ENCODE measurements at places on chromosomes 6 and 20.

DNA sequence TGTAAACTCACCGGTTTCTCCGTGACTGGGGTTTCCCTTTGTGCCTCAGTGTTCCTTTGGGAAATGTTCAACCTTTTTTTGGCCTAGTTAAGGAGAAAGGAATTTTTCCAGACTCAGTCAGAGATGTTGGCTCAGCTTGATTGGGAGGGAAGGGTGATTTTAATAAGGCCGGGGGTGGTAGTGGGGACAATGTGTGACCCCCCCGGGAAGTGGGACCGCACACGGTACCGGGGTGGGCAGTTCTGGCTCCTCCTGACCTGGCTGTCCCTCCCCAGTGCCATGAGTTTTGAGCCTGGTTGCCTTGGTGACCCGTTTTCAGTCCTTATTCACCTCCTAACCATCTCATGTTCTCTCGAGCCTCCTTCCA is 132.7 kb downstream of the SNX5 start:
- no peak for DNase-seq

- DNase-seq = no peak
These were observed at the start of gene CST7 for GRCh38 chr20:24948939-24949679. TSS of gene CST7 (plus strand) at chr20:24949269. CDS start at chr20:24949506, 237 bp downstream.

GRCh38 chr6:11538052-11538818 is 686 bp downstream of the TMEM170B start:
- no peak for DNase-seq

- DNase-seq = no peak
These were observed 77.5 kb upstream of the SIRPA start for GRCh38 chr20:1817577-1818211.

DNA sequence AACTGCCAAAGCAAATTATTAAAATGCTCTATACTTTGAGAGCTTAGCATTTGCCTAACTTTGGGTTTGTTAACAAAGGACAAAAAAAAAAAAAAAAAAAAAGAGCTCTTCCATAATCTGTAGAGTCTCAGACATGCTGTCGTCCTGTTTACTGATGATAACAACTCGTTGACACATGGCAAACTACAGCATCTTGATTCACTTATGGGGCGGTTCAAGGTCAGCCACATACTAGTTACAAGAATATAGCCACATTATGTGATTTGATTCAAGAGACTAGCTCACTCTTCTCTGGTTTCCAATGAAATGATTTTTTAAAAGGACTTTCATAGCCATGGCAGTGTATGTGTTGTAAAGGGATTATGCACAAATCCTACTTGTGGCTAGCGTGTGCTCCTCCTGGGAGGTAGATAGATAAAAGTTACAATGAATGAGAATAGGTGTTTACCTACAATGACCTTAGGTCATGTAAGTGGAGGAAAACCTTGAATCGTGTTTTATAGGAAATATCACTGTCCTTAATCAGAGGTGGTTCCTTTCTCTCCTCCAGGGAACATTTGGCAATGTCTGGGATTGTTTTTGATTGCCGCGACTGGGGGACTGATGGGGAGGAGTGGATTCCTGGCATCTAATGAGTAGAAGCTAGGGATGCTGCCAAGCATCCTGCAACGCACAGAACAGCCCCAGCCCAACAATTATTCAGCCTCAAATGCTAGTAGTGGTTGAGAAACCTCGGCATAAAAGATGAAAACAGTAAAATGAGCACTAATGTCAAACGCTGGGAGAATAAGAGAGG is 969.2 kb upstream of the SLC35B3 start:
- DNase-seq = no peak

- DNase-seq = no peak
These were observed 29.4 kb upstream of the RNF8 start for GRCh38 chr6:37324131-37325033.

- no peak for DNase-seq
These were observed 226.3 kb downstream of the KIF16B start for GRCh38 chr20:16346956-16347355.

- DNase-seq = no peak
These were observed 109.0 kb downstream of the TNFRSF21 start for GRCh38 chr6:47200536-47201334.

DNA sequence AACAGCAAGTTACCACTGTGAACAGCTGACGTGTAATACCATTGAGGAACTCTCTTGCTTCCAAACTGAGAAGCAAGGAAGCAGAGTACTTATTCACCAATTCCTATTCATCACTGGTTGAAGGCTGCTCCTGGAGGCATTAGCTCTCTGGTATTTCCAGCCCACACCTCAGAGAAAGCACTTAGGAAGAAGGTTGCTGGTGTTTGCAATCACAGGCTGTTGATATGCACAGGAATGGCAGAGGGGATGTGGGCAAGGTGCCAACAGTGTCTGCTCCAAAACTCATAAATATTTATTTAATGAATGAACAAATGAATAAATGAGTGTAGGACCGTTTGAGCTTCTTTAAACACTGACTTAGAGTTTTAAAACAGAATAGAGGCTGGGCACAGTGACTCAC is 6.9 kb upstream of the RRBP1 start:
- no peak for DNase-seq

DNA sequence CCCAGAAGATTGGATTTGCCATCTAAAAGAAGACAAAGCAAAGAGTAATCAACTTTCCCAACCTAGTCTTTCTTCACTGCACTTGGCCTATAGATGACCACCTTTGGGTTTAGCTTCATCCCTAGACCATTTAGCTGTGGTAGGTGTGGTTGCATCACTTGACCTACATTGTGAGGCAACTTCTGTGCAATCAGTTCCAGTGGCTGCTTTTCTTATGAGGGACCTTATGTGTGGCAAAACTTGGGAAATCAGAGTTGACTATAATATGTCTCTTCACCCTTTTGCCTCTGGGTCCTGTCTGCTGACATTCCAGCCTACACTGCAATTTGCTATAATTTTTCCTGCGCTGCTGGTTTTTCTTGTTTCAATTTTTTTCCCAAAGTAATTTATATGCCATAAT is 55.2 kb downstream of the PRDM13 start:
- DNase-seq = no peak

DNA sequence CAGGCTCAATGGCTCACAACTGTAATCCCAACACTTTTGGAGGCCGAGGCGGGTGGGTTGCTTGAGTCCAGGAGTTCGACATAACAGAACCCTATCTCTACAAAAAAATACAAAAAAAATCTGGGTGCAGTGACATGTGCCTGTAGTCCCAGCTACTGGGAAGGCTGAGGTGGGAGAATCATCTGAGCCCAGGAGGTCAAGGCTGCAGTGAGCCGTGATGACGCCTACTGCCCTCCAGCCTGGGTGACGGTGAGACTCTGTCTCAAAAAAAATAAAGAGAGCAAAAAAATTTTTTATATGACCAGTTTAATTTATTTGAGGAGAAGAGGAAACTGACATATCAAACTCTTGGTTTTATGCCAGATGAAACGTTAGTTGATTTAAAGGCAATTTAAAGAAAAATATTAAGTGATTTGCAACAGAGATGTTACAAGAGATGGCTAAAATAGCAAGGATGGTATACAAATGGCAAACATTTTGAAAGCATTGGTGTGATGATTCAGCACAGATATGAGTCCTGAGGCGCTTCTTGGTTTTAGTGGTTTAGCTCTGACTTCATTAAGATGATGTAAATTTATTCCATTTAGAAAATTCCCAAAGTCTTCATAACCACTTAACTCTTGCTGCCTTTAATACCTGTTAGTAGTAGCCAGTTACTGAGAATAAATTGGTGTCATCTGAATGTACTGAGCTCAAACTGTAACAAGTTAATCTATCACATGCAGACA is 17.7 kb downstream of the GTF2H5 start:
- no peak for DNase-seq

- DNase-seq = peak; percentile 43
These were observed 158.4 kb upstream of the SIM1 start for GRCh38 chr6:100622907-100623692.

DNA sequence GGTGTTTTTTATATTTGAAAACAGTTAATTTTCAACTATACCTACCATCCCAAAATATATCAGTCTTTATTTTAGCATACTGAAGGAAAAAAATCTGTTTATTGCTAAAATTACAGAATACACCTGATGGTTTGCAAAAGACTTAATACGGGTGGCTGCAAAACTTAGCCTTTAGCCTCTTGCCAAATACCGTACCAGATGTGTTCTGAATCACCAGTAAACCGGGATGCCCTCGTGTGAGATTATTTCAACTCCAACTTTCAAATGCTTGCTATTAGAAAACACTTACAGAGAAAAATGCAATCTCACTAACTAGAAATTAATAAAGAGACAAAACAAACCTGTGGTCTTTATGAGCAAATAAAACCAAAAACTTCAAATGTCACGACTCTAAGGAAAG is 36.0 kb downstream of the REV3L start:
- no peak for DNase-seq

DNA sequence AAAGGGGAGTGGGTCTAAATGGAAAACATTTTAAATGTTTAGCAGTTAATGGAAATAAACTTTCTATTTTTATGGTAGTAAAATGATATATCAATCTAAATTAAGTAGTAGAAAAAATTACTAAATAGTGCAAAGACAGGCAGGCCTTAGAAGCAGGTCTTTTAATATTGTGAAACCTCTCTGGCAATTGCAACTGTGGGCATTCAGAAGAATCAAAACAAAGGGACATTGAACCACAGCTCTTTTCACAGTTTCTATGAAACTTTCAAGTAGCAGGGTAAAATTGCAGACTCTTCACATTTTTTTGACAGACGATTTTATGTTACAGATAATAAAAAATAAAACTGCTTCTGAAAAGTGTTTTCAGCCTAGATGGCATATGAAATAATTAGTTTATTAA is 533.7 kb downstream of the BCKDHB start:
- DNase-seq = no peak

GRCh38 chr6:64477391-64477790 is 841.8 kb downstream of the PHF3 start:
- DNase-seq = no peak

GRCh38 chr6:110472739-110473138 is 3.7 kb downstream of the SLC22A16 start:
- DNase-seq = no peak

DNA sequence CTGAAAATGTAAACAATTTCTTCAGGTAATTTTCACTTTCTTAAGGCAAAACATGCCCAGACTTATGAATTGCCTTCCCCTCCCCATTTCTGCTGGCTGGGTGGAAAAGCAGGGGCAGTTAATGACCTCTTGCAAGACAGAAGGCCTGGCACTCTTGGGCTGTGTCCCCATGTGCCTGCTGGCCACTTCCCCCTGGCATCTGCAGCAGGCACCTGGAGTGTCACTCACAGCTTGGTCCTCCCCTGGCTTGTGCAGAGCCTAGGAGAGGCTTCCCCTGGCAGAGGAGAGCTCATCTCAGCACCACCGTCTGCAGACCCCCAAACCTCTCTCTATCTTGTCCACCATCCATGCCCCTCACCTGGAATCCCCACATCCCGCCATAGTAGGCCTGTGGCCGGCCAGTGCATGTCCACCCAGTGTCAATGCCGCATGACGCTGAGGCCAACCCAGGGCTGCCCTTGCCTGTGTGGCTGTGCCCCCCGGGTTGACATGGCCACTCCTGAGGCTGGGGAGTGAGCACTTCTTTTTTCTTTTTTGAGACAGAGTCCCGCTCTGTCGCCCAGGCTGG is 83.5 kb upstream of the SLC22A23 start:
- no peak for DNase-seq

- no peak for DNase-seq
These were observed 453.6 kb downstream of the CDH26 start for GRCh38 chr20:60411813-60412212.

Measured in NCI-H774 (cell line).